Esophagus squamous epithelium (tissue), 5 donors: ENCODE measurements at places on chromosomes 3 and 15. TPM values are rescaled to one million over a fixed set of nuclear protein-coding genes. Genes with fewer than 3 reads are reported as not detected.

Gene SPSB4
- not detected for total RNA-seq

Gene APOD
- 21.3 TPM for total RNA-seq

Gene FBN1
- 87.0 TPM for total RNA-seq

- no peaks in the 10 kb centered on the region for H3K4me1 ChIP-seq
- no peaks in the 10 kb centered on the region for H3K27me3 ChIP-seq
- no peak overlapping the region for H3K4me3 ChIP-seq
- no peak overlapping the region for H3K27ac ChIP-seq
- DNase-seq = no peak
- H3K36me3 ChIP-seq = no peaks in the 10 kb centered on the region
Measured at GRCh38 chr15:43006991-43007390, 86.4 kb upstream of the TTBK2 start.

- peak overlapping the region; percentile 75 for H3K4me3 ChIP-seq
- DNase-seq = no peak
- no peaks in the 10 kb centered on the region for H3K4me1 ChIP-seq
- H3K27me3 ChIP-seq = no peaks in the 10 kb centered on the region
Measured at GRCh38 chr3:185153861-185154629, 1.2 kb upstream of the C3orf70 start.

DNA sequence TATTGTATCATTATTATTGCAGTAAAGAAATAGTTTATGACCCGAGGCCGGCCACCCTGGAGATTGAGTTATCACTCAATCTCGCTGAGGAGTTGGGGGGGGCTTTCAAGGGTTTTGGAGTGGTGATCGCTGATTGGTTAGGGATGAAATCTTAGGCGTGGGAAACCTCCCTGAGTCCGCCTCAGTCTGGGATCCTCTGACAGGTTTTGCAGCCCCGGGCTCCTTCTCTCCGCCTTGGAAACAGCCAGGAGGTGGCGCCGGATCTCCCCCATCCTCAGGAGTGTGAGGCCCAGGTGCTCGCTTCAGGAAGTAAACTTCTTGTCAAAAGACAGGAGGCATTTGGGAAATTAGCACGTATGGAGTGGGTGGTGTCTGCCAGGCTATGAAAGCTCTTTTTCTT, 41.1 kb upstream of the SEC61A1 start:
- DNase-seq = no peak
- no peak overlapping the region for H3K4me3 ChIP-seq
- H3K4me1 ChIP-seq = peaks cover 24% of the 10 kb centered on the region
- no peaks in the 10 kb centered on the region for H3K36me3 ChIP-seq
- H3K27ac ChIP-seq = no peak overlapping the region

GRCh38 chr15:77693576-77693975, 60.9 kb upstream of the LINGO1 start:
- no peak for DNase-seq
- peaks cover 5% of the 10 kb centered on the region for H3K4me1 ChIP-seq
- no peaks in the 10 kb centered on the region for H3K27me3 ChIP-seq
- H3K4me3 ChIP-seq = no peak overlapping the region

GRCh38 chr15:83657549-83657948, 3.6 kb downstream of the ADAMTSL3 start:
- H3K4me3 ChIP-seq = no peak overlapping the region
- H3K36me3 ChIP-seq = no peaks in the 10 kb centered on the region
- H3K4me1 ChIP-seq = peaks cover 4% of the 10 kb centered on the region
- H3K27ac ChIP-seq = no peak overlapping the region
- no peak for DNase-seq
- peaks cover 12% of the 10 kb centered on the region for H3K27me3 ChIP-seq

DNA sequence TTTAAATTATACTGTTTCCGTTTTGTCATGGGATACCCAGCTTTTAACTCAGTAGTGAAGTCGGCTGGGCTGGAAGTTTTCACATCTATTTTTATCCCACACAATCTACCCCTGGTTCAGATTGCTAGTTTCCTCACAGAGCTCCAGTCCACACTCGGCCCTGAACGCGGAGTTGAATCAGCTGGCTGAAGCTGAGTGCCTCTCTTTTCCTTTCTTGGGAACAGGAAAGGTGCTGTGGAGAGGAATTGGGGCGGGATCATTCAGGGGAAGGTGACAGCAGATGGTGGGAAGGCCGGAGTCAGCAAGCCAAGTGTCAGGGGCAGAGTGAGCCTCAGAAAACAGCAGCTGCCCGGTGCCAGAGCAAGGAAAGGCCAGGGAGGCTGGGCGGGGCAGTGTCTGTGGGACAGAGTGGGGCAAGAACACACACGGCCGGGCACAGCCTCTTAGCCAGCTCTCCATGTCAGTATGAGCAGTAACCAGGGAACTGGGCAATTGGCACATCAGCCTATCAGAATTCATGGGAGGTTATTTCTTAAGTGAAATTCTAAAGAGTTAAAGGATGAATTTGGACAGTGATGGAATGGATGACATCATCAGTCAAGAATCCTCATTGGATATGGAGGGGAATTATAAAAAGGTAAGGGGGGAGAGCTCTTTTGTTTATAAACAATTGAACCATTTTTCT, 135.7 kb upstream of the IL12A start:
- H3K36me3 ChIP-seq = no peaks in the 10 kb centered on the region
- peaks cover 7% of the 10 kb centered on the region for H3K4me1 ChIP-seq
- peak overlapping the region; percentile 15 for H3K4me3 ChIP-seq
- no peaks in the 10 kb centered on the region for H3K27me3 ChIP-seq
- peak overlapping the region; percentile 51 for H3K27ac ChIP-seq
- DNase-seq = no peak

DNA sequence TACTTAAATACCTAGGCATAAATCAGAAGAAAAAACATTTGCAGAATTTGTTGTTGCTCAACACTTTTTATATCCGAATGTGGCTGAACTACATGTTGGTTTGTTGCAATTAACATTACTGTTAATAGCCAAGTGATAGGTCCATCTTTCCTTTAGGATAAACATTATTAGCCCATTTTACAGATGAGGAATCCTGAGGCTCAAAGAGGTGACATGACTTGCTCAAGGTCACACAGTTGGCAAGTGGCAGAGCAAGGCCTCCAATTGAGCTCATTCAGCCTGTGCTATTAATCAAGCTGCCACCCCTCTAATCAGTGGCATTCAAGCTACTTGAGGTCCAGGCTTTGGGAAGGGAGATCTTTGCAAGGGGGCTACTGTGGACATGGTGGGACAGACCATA, 125.8 kb upstream of the ATP2B2 start:
- H3K27ac ChIP-seq = no peak overlapping the region
- no peak overlapping the region for H3K4me3 ChIP-seq
- no peaks in the 10 kb centered on the region for H3K36me3 ChIP-seq
- no peak for DNase-seq
